ENCODE measurements at places on chromosomes 3 and 15. TPM values are rescaled to one million over a fixed set of nuclear protein-coding genes. Genes with fewer than 3 reads are reported as not detected.

Gene ARPP19
- 62.9 TPM for total RNA-seq

Gene ISLR2
- total RNA-seq: 3.4 TPM

Gene IDH2
- total RNA-seq: 39.3 TPM

Gene SELENOT
- total RNA-seq: 70.0 TPM

Gene ROPN1B
- not detected for total RNA-seq

Gene SHF
- total RNA-seq: 15.0 TPM

Measured in vagina (tissue), 2 donors.